ENCODE measurements at places on chromosomes 7 and 10.

DNA sequence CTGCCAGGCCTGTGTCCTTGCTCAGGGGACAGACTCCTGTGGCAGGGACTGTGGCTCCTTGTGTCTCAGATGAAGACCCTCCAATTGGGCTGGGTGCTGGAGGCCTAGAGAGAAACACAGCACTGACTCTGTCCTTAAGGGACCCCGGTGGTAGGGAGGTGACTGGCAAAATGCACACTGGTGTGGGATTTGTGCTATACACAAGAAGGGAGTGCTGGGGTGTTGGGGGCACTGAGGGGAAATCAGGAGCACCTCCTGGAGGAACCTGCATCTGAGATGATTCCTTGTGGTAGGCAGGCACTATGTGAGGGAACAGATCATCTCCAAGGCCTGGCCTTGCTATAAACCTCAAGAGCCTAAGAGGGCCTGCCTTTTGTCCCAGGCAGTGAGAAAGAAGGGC lies 149.2 kb downstream of the RPS24 start:
- no peak for DNase-seq

DNA sequence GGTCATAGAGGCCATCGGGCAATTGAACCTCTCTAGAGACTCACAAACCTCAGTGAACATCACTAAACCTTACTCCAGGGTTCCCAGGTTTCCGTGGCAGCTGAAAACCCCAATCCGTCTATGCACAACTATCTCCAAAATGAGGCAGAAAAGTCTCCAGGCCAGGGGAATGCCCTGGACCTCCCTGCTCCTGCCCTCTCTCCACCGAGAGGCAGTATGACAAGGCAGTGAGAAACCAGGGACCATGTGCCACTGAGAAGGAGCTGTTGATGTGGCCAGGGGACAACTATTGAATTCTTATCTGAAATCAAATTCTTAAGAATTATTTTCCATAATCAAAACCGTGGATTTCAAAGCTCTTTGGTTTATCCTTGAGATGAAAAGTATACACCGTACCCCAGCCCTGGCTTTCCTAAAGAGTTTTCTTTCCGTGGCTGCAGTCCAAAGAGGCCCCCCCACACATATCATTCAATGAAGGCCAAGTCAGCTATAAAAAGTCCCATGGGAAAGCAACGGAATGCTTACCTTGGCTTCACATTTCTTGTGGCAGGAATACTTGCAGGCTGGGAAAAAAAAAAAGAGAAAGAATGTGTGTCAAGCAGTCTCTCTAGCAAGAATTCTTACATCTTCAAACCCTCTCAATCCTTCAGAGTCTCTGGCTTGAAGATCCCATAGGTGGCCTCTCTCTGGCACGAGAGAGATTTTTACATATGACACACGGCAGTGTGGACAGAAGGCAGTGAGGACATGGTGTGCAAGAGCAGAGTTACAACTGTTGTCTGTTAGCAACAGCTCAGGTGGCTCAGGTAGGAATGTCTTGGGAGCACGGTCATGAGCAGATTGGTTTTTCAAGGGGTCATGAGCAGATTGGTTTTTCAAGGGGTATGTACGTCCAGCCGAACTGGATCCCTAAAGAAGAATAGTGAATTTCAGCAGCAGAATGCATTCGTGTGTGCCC lies 75.2 kb downstream of the TNS3 start:
- DNase-seq = no peak

DNA sequence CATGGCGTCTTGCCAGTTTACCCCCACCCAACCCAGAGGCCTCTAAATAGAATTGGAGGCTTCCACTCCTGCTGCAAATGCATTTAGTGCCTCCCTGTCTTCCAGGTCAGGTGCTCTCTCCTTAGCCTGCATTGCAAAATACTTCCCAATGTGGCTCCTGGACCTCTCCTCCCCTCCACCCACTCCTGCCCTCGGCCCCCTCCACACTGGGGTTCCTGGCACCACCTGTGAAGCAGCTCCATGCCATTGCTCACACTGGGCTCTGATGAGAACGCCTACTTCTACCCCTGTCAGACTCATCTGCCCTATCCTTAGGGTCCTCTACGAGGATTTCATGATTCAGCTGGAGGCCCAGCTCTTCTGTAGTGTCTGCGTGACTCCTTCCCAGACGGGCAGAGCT lies 37.4 kb downstream of the C10orf120 start:
- no peak for DNase-seq

GRCh38 chr10:74207691-74208480 lies 56.9 kb downstream of the ADK start:
- no peak for DNase-seq

DNA sequence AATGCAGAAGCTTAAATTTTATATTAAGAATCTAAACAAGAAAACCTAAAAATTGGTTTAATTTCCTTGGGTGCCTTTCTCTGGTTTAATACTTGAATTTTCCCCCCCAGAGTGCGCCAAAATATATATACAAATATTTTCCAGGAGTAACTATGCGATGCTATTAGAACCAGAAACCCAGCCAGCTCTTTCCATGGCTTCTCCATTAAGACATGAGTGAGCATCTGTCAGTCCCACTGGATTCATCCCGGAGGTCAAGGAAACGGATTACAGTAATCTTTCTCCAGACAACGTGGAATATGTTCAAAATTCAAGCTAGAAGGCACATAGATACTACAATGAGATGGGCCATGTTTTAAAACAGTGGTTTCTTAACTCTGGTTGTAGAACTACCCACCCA lies 148.8 kb downstream of the TAX1BP1 start:
- DNase-seq = no peak

- DNase-seq = no peak
Observed at GRCh38 chr10:29794776-29795611, 160.2 kb upstream of the SVIL start.

GRCh38 chr10:49474901-49475300 lies 64.0 kb downstream of the ERCC6 start:
- DNase-seq = no peak

- DNase-seq = no peak
Observed at GRCh38 chr7:30930621-30931020, 19.0 kb downstream of the AQP1 start.

- no peak for DNase-seq
Observed at GRCh38 chr7:22114440-22114981, 168.8 kb upstream of the CDCA7L start.

GRCh38 chr10:103395754-103396066 lies 565 bp downstream of the ATP5MK start:
- no peak for DNase-seq

- no peak for DNase-seq
Observed at GRCh38 chr7:96989241-96989858, 16.0 kb upstream of the DLX6 start.

- DNase-seq = no peak
Observed at GRCh38 chr10:14749070-14749809, 25.5 kb downstream of the FAM107B start.

GRCh38 chr10:110780704-110781103 lies 91.0 kb upstream of the PDCD4 start:
- no peak for DNase-seq

DNA sequence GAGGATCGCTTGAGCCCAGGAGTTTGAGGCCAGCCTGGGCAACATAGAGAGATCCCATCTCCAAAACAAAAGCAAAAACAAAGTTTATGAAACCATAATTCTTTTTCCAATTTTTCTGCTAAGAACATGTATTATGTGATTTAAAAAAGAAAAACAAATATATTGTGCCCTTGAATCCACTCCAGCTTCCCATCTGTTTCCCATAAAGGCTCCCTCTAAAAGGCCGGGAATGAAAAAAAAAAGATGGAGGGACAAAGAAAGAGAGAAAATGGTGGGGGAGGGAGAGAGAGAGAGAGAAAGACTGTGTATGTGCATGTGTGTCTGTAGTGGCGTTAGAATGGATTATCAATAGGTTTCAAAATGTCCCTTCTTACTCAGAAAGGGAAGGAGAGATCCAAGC lies 20.5 kb upstream of the GSDME start:
- DNase-seq = no peak

DNA sequence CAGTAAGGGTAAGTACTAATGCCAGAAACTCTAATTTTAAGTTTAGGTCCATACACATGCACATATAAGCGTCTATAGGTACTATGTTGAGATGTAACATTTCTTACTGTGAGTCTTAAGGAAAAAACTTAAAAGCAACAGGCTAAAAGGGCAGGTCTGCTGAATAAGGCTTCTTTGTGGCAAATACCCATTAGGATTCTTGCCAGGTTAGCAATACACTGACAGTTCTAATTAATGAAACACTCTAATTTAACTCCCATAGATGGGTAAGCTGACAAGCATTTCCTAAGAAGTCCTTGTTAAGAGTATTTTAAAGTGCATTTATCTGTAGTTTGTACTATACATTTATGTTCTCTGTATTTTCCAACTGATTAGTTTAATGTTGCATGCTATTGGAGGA lies 14.0 kb downstream of the SCRN1 start:
- DNase-seq = no peak

- DNase-seq = no peak
Observed at GRCh38 chr10:9786101-9786500, 1231.6 kb upstream of the CELF2 start.

- peak; percentile 35 for DNase-seq
Observed at GRCh38 chr10:1939016-1939415, 201.7 kb upstream of the ADARB2 start.

- no peak for DNase-seq
Observed at GRCh38 chr7:157693071-157693520, 356.3 kb downstream of the DNAJB6 start.

DNA sequence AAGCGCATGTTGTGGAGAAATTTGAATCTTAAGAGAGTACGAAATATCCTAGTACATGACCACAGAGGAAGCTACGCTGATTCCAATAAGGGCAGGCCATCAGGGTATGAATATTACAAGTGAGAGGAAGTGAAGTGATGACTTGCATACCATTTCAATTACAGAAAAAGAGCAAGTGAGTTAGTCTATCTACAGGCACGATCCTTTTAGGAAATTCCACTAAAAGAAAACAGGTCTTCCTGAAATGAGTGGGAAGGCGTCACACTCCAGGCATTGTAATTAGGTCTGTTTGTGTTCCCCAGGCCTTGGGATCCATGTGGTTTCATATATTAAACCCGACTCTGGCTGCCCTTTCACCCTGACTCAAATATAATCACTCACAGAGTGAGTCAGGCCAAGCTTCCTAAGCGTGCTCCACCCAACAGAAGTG lies 152.5 kb downstream of the SEMA3A start:
- DNase-seq = no peak

DNA sequence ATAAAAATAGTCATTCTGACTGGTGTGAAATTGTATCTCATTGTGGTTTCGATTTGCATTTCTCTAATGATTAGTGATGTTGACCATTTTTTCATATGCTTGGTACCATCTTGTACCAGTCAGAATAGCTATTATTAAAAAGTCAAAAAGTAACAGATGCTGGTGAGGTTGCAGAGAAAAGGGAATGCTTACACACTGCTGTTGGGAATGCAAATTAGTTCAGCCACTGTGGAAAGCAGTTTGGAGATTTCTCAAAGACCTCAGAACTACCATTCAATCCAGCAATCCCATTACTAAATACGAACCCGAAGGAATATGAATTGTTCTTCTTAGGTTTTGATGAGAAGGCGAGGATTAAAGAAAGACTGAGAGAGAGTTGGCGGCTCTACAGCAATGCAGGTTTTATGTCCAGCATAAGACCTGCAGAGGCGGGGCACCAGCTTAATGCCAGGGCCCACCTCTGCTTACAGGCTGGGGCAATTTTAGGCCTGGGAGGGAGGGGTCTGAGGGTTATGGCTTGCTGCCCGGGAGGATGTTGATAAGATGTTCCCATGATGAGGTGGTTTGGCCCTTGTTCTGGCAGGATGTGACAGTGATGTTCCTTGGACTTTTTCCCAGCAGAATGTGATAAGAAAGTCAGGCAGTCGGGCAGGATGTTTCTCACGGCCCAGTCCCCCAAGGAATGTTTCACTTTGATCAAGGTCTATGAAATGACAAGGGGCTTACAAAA lies 74.4 kb downstream of the MEST start:
- no peak for DNase-seq

GRCh38 chr7:92799446-92800211 lies 36.7 kb downstream of the CDK6 start:
- DNase-seq = no peak

DNA sequence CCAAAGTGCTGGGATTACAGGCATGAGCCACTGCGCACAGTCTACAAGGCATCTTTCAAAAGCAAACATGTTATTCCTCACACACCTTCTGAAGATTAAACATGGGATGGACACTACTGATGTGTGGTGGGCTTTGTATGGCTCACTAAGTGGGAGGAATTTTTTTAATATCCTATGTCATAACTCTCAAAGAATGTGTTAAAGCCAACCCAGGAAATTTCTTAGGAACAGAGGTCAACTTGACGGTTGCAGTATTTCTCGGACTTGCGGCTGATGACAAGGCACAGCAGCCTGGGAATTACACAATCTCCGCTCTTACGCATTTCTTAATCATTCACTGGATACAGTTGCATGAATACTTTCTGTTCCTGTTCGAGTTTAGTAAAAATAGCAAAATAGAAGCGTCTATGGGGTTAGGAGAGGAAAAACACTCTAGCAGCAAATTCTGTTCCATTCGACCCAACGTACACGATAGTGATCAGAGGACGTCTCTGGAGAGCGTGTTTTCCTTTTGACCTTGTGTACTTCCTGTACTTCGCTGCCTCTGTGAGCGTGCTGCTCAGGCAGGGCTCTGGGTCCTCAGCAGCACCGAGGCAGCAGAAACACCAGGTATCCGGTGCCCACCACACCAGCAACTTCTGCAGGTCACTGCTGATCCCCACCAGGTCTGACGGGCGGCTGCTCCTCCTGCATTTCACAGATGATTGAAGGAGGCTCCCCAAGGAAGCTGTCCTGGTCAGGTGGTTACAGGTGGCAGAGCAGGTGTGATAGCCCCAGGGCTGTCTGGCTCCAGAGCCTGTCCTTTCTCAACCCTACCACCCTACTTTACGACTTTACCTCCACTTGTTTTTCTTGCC lies 26.4 kb upstream of the SRGN start:
- peak; percentile 48 for DNase-seq

GRCh38 chr7:3301449-3301731 lies 338 bp downstream of the SDK1 start:
- no peak for DNase-seq

- DNase-seq = no peak
Observed at GRCh38 chr7:21642422-21642821, 99.6 kb downstream of the DNAH11 start.

DNA sequence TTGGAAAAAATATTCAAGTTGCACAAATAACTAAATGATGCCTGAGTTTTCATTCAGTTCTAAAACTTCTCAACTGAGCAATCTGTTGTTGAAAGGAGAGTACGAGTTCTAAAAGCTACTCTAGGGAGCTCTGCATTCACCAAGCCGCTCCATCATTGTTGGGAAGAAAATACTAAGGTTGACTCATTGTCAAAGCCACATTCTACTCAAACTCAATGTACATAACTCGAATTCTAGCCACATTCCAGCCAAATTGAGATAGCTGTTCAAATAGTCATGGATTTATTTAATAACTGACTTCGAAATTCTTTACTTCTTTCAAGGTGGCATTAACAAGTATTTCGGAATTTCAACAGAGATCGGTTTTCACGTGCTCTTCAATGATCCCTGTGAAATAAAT lies 63.4 kb downstream of the KIAA1217 start:
- DNase-seq = no peak
